Stimulated activated CD8-positive, alpha-beta memory T cell treated with anti-CD3 and anti-CD28 coated beads, Interleukin-4, amount 100 ng/mL, for 1 hour (primary cell): ENCODE measurements at places on chromosomes 4 and X.

DNA sequence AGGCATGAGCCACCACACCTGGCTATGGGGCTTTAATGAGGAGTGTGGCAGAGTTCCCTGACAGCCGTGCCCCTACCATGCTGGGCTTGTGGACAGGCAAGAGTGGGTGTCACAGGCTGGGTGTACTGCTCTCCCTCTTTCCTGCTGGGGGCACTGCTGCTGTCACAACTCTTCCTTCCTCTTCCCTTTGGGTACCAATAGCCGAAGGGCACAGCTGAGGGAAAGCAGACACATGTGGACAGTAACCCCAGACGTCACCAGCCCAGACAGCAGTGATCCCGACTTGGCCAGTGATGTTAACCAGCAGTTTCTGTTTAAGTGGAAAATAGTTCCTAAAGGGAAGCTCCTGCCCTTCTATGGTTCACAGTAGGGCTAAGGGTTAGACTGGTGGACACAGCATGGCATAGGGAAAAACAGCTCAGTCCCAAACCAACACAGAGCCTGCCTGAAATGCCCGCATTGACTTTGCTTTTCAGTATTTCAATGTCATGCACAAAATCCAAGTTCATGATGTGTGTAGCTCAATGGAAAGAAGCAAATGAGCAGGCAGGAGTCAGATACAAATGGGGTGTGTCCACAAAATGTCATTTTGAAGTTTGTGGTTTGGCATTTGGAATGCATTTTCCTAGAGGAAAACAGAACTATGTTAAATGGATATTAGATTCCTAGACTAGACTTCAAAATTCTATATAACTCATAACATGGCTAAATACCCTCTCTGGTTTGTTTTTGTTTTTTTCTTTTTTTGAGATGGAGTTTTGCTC lies 24.9 kb upstream of the DDX3X start:
- DNase-seq = no peak

DNA sequence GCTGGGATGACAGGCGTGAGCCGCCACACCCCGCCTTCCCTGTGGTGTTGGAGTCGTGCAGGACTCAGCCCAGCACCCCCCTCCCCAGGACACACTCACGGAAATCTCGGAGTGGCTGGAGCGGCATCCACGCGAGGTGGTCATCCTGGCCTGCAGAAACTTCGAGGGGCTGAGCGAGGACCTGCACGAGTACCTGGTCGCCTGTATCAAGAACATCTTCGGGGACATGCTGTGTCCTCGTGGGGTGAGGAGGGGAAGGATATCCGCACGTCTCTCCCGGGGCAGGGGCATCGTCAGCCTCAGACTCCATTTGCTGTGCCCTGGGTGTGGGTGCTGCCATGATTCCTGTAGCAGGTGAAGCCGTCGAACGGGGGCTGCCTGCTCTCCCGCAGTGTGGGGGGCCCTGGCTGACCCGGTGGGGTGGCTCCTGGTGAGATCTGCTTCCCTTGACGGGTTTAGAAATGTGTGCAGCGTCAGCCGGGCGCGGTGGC lies 10.3 kb downstream of the PLCXD1 start:
- no peak for DNase-seq

GRCh38 chrX:49309401-49309981 lies 6.0 kb downstream of the GAGE10 start:
- DNase-seq = no peak

GRCh38 chr4:69057620-69058409 lies 38.5 kb upstream of the UGT2B7 start:
- no peak for DNase-seq

- no peak for DNase-seq
Observed at GRCh38 chr4:168259096-168259495, 59.5 kb downstream of the DDX60 start.

GRCh38 chrX:148426467-148426866 lies 74.0 kb upstream of the AFF2 start:
- no peak for DNase-seq

- DNase-seq = no peak
Observed at GRCh38 chr4:47413521-47413920, 50.0 kb downstream of the COMMD8 start.

DNA sequence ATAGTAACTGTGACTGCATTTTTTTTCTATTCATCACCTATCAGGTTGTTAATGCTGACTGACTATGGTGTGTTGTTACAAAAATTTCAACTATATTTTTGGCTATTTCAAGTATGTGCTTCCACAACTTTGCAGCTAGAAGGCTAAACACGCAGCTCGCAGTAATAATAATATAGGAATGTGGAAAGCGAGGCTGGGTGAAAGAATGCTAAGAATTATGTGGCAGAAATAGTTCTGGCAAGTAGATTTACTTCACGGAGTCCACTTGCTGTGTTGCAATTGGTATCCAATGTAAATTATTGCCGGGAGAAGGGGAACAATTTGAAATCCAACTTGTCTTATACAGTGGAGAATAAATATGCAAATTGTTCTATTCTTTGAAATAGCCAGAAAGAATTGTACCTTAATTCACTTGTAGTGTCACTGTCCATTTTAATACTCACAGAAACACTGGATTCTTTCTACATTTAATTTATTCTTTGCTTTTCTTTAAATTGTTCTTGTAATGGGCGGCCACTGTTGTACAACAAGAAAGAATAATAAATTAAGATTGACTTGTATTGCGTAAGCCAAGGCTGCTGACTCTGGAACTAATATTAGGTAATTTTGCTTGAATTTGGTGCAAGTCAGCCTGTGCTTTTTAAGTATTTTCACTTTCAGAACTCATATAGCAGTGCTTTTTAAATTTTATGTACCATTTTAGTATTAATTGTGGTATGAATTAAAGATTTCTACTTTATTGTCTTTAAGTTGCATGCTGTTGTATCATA lies 154.9 kb downstream of the FRMPD4 start:
- DNase-seq = no peak

DNA sequence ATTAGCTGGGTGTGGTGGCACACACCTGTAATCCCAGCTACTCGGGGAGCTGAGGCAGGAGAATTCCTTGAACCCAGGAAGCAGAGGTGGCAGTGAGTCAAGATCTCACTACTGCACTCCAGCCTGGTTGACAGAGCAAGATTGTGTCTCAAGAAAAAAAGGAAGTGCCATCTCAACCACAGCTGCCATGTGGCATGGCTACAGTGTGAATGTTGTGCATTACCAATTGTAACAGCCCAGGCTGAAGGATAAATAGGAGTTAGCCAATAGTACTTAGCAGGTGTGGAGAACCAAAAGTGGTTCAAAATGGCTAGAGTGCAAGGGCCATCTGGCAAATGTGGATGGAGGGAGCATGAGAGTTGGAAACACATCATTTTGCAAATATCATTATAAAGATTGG lies 28.9 kb downstream of the SLC25A5 start:
- no peak for DNase-seq

- DNase-seq = no peak
Observed at GRCh38 chrX:104319346-104319745, 64.6 kb upstream of the ESX1 start.

GRCh38 chr4:176438401-176438800 lies 118.6 kb downstream of the SPCS3 start:
- no peak for DNase-seq

- no peak for DNase-seq
Observed at GRCh38 chrX:7435822-7436221, 287.9 kb upstream of the PUDP start.

- no peak for DNase-seq
Observed at GRCh38 chr4:25916870-25917269, 2.9 kb downstream of the SMIM20 start.

GRCh38 chr4:2412534-2412884 lies 5.9 kb downstream of the ZFYVE28 start:
- peak; percentile 41 for DNase-seq

GRCh38 chrX:22652596-22652995 lies 347.2 kb upstream of the DDX53 start:
- no peak for DNase-seq

GRCh38 chrX:107537815-107538214 lies 88.4 kb downstream of the FRMPD3 start:
- DNase-seq = no peak

GRCh38 chr4:88143504-88143903 lies 14.9 kb downstream of the ABCG2 start:
- DNase-seq = no peak

DNA sequence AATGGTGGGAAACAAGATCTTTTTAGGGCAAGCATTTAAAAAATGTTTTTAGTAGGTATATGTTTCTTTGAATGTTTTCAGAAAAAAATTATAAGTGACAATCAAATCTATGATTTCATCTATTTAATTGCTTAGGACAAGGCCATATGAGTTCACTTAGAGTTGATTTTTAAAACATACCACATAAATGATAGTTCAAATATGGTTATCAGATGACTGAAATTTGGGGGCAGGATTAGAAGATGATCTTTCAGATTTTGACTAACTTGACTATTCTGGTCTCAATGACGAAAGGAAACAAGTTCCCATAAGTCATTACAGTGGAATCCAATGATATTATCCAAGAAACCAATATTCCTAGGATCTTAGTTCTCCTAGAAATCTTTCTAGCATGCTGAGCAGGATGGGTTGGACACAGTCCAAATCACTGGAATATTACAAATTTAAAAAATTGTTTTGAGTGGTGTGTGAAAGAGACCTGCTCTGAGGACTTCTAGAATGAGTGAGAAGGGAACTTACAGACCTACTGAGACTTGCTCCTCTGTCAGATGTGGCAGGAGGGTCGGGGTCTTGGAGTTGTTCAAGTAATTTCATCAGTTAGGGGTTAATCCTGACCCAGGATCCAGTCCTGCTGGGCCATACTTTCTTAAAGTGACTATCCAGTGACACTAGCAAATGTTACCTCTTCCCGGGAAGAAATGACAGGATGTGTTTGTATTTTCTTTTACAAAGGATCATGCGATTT lies 20.0 kb downstream of the RHOH start:
- DNase-seq = no peak

DNA sequence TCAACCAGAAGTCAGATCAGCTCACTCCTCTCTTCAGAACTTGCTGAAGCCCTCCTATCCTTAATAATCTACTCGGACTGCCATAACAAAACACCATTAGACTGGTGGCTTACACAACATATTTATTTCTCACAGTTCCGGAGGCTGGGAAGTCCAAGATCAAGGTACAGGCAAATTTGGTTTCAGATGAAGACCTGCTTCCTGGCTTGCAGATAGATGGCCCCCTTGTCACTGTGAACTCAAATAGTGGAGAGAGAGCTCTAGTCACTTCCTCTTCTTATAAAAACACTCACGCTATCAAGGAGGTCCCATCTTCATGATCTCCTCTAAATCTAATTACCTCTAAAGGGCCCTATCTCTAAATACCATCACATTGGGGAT lies 125.1 kb downstream of the CAMK2D start:
- DNase-seq = no peak

DNA sequence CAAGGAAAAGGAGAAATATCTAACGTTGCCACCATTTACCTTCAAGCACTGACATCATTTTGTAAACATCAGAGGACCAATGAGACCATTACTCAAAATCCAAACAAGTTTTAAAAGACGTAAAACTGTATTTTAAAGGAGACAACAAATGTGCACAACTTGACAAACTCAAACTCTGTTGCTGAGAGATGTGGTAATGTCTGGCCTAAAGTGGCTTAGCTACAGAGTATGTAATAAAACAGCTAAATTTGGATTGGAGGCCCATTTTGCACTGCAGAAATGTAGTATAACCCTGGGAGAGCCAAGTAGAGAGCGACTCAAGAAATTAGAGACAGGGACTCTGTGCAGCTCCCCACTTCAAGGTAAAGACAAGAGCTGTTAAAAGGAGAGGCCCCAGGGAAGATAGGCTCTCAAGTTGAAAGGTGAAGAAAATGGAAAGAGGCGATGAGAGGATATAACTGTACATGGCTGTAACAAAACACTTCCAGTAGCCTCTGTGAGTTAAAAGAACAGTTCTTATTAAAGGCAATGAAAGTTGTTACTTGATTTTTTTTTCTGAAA lies 20.3 kb downstream of the UNC5C start:
- no peak for DNase-seq

DNA sequence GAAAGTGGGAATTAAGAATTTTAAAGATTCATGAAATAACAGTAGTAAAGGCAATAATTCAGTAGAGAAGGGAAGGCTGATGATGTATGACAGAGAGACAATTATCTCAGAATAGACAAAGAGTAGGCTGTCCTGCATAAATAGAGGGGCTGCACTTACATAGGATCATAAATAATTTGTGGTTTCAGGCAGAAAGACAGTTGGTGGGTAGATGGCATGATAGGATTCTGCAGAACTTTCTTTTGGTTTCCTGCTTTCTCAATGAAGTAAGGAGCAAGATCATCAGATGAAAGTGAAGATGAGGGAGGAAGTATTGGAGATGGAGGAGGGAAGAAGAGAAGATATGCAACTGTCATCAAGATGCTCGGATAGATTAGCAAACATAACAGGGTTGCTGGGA lies 604.9 kb upstream of the ZFP42 start:
- DNase-seq = no peak

- no peak for DNase-seq
Observed at GRCh38 chr4:67475155-67475554, 70.1 kb downstream of the CENPC start.

- DNase-seq = no peak
Observed at GRCh38 chrX:37993837-37994619, 12.3 kb upstream of the SYTL5 start.

DNA sequence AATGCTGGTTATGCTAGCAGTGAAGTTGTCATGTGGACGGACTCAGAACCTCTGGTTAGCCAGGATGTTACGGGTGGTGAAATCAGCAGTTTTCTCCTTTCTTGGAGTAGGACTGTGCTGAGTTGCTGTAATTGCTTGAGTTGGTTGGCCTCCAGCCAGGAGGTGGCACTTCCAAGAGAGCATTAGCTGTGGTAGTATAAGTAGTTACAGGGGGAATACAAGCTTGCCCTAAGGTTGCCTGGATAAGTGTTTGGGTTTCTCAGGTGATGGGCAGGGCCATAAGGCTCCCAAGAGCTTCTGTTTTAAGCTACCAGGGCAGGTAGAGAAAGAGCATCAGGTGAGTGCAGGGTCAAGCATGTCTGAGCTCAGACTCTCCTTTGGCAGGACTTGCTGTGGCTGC lies 103.0 kb downstream of the ZNF518B start:
- no peak for DNase-seq

GRCh38 chrX:129736491-129736890 lies 2.3 kb upstream of the XPNPEP2 start:
- no peak for DNase-seq

- no peak for DNase-seq
Observed at GRCh38 chrX:11408109-11408405, 114.8 kb downstream of the AMELX start.

DNA sequence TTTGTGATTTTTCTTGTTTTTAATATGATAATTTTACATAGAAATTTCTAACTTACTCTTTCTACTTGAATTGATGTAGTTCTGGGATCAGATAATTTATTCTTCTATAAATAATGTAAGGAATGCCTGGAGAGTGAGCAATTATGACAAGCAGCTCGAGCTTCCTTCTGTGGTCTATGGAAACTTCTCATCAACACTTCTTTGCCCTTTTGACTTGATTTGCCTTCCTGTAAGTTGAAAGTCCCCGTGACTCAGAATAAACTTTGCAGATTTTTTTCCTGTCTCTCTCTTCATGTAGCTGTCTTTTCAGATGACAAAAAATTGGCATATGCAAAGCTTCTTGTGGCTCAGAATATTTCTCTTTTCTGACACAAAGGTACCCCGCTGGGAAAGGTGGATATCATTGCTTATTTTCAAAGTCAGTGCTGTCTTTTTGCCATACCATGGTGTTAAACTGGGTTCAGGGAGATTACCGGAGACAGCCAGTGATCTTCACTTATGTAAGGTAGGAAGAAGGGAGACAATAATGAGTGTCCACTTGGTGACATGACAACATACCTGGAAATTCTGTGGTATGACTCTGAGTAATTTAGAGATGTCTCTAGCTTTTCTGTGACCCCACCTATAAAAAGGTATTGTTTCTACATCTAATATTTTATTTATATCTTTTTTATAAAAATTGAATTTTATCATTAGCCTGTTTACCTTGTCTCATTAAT lies 278.6 kb upstream of the GNPDA2 start:
- DNase-seq = no peak

GRCh38 chrX:131734621-131735020 lies 190.7 kb downstream of the OR13H1 start:
- no peak for DNase-seq
